ENCODE measurements at places on chromosomes 12 and 14.
A peak's percentile ranks its signal among the peaks of the same experiment; 100 is the strongest.

- DNase-seq = no peak
Measured at GRCh38 chr14:60758885-60759284, 24.3 kb downstream of the MNAT1 start.

GRCh38 chr12:132735496-132735895 is 24.9 kb downstream of the PGAM5 start:
- DNase-seq = no peak

DNA sequence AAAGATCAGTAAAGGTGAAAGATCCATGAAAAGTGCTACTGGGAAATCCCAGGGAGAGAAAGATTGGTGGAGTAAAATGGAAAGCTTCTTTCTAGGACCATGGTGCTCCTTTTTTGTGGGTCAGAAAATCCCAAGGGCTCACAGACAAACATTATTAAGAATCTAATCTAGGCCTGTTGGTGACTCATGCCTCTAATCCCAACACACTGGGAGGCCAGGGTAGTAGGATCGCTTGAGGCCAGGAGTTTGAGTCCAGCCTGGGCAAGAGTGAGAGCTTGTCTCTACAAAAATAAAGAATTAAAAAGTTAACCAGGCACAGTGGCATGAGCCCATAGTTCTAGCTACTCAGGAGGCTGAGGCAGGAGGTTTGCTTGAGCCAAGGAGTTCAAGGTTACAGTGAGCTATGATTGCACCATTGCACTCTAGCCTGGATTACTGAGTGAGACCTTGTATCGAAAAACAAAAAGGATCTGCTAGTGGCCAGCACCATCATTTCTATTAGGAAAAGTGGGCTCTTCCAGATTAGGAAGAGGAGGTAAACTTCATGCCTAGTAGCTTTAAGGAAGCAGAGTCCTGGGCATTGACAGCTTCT is 43.0 kb downstream of the TXNRD1 start:
- DNase-seq = no peak

DNA sequence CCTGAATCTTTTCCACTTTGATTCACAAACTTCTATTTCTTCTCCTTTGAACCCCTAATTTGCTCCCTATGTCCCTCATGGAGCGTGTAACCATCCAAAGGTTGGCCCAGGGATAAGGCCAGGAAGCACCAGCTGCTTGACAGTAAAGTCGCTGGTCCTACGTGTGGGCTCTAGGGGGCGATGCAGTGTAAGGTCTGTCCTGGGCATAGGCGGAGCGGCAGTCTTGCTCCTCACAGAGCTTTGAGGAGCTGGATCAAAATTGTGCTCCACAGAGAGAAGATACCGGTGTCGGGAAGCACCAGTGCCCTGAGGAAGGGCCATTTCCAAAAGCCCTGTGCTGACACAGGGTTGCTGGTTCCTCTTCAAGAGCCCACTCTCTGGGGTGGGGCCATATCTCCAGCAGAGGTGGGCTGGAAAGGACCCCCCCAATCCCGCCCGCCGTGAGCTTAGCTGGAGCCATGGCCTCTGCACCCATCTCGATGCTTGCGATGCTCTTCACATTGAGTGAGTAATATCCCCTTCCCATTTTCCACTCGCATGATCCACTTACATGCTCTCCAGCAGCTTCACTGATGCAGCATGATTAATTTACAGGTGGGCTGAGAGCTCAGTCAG is 49.9 kb upstream of the OR4E1 start:
- peak; percentile 8 for DNase-seq

GRCh38 chr14:52299692-52300278 is 14.3 kb upstream of the PTGER2 start:
- no peak for DNase-seq

- no peak for DNase-seq
Measured at GRCh38 chr12:109764776-109765445, 51.3 kb downstream of the FAM222A start.

- DNase-seq = peak; percentile 41
Measured at GRCh38 chr12:66964629-66965028, 285.8 kb upstream of the GRIP1 start.

DNA sequence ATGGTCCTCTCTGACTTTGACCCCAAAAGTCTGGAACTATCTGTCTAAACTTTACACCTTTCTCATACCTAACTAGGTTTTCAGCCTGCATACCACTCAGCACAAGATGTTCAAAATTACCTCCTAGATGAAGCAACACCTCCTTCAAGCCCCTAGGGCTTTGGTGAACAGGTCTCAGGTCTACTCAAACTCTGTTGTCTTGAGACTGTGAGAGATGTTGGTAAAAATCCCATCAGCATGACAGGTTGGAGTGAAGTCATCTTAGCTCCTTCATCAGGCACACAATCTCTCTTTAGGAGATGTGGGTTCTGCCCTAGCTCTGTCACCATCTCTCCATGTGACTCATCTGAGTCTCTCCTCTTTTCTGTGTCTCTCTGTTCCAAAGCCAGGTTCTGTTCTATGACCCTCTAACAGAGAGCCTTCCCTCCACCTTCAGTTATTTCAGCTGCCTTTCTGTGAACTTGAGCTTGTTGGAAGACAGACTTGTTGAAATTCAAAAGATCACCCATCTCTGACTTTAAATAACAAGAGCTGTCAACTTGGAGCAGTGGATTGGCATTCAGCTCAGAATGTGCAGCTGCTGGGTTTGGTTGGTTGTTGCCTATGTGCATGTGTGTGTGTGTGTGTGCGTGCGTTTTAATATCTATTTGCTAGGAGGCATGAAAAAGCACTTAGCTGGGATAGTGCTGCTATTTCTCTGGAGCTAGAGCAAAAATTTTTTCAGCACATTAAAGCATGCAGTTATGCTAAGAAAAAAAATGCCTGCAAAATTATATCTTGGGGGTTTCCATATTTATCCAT is 130.7 kb downstream of the CRACR2A start:
- no peak for DNase-seq

GRCh38 chr12:8615206-8615605 is 2.5 kb upstream of the AICDA start:
- no peak for DNase-seq

- DNase-seq = no peak
Measured at GRCh38 chr12:78418919-78419318, 445.7 kb upstream of the SYT1 start.

DNA sequence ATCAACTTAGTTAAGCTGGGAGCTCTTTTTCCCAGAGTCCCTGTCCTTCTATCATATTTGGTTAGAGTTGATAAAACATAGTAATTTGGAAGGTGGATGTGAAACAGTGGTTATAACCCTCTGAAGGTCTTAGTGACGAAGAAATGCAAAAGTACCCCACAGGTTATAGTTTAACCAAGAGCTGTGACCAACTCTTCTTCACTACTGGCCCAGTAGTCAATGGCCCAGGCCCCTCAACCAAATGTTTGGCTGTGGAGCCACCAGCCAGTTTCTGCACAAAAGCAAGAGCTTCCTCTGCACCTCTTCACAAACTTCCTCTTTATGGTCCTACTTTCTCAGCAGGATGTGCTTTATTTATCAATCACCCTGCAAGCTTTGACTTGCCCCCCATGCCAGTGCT is 132.6 kb downstream of the BMP4 start:
- no peak for DNase-seq

GRCh38 chr12:16385782-16386646 is 38.6 kb downstream of the MGST1 start:
- no peak for DNase-seq

GRCh38 chr14:22002860-22003284 is 329.3 kb upstream of the OR4E1 start:
- DNase-seq = peak; percentile 59

GRCh38 chr12:25833657-25834056 is 124.8 kb upstream of the RASSF8 start:
- DNase-seq = no peak

DNA sequence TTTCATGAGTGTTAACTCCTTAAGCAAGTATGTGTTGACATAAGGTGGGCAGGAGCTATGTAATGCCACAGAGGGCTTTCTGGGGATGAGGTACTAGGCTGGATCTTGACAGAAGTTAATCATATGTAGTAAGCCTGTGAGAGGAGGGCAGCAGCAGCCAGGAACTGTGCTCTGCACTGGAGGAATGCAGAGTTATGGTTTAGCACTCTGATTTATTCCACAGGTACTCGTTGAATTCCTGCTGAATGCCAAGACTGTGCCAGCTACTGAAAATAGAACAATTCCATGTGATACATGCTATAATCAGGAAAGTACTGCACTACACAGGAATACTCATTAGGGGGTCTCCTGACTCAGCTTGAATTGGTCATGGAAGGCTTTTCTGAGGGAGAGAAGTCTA is 58.7 kb downstream of the SUSD6 start:
- no peak for DNase-seq

DNA sequence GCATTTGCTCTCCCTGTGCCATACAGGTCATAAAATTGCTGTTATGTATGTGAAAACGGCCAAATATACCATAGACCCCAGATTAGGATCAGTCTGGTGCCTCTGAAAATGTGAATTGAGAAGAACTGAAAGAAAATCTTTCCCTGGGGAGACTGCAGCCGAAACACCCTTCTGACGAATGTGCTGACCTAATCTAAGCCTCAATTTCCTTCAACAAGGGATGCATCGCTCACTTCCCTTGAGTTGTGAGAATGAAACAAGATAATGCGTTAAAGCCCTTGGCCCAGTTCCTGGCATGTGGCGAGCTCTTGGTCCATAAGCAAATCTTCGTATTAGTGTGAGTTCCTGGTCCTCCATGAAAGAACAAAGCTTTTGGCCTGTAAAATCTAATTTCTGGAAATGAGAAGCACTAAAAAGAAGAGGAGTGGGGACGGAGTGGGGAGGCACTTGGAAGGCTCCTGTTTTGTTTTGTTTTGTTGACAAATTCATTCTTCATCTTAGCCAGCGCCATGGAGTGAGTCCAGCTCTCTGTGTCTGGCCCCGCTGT is 49.5 kb upstream of the RTRAF start:
- no peak for DNase-seq

- DNase-seq = no peak
Measured at GRCh38 chr14:71711619-71712018, 220.6 kb upstream of the RGS6 start.

- DNase-seq = no peak
Measured at GRCh38 chr12:114588061-114588460, 95.9 kb downstream of the TBX3 start.

DNA sequence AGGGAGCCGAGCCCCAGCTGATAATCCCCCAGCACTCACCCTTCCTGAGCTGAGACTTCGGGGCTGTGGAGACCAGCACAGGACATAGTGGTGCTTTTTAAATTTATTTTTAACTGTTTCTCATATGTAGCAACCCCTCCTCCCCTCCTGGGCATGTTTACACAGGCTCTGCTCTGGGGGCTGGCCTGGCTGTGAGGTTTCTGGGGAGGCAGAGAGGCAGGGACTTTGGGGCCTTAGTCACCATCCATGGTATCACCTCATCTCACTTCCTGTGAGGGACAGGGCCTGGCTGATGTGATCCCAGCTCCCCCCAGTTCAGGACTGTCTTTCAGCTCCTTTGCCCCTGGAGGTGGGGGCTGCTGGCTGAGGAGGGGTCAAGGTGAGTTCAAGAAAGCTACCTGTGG is 20.4 kb downstream of the VASH1 start:
- no peak for DNase-seq

DNA sequence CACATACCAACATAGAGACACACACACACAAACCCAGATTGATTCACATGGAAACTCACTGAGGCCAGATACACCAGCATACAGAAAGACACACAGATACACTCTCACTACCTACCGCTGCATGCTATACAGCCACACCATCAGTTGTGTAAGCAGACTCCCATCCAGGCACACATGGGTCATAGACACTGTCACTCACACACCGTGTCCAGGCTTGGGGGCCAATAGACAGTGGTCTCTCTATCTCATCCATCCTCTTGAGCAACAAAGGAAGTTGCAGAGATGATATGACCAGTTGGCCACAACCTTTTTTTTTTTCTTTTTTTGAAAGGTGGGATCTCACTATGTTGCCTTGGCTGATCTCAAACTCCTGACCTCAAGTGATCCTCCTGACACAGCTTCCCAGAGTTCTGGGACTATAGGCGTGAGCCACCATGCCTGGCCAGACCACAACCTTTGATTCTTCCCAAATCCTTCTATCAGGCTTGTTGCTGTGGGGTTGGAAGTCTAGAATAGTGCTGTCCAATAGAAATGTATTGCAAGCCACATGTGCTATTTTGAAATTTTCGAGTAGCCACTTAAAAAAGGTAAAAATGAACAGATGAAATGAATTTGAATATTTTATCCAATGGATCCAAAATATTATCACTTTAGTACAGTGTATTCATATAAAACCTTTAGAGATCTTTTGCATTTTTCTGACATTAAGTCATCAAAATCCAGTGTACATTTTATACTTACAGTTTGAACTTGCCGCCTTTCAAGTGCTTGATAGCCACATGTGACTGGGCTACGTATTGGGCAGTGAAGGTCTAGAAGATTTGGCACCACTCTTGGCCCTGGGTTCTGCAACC is 7.4 kb downstream of the LRP1-AS start:
- no peak for DNase-seq

DNA sequence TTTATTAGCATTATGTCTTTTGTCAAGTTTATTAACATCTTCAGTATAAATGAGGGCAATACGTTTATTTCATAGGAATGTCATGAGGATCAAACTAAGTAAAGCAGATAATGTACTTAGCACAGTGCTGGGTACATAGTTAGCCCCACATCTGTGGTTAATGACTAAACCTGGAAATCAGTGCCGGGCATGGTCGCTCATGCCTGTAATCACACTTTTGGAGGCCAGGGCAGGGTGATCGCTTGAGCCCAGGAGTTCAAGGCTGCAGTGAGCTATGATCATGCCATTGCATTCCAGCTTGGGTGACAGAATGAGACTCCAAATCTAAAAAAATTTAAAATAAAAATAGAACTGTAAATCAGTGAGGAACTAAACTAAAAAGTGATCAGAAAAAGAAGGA is 44.8 kb upstream of the GUCY2C start:
- no peak for DNase-seq

DNA sequence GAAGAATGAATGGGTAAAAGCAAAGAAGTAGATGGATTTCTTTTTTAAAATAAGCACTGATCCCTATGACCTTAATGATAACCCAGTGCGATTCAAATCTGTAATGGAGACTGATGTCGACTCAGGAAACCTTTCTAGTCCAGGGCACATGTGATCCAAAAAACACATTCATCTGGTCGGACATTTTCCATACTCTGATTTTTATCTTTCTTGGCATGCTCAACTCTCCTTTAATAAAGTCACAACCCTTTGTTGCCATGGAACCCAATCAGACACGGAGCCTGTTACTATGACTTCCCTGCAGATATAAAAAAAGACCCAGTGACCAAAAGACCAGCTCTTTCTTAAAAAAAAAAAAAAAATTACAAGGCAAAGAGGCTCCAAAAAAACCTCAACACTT is 27.9 kb downstream of the TMCC3 start:
- no peak for DNase-seq

DNA sequence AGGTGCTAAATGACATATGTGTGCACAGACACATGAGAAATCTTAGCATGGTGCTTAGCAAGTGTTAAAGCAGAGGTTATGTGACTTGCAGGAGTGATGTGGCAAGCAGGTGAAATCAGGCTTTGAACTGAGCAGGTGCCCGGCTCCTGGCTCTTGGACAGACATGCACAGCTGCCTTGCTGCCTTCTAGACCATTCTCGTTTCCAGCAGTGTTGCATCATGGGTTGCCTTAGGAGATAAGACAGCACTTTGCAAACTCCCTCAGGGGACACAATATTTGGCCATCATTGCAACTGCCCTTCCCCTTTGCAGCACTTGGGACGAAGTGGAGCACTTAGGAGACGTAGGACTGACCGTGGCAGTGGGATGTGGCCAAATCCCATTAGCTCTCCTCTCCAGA is 17.2 kb upstream of the GSC start:
- no peak for DNase-seq
